ENCODE measurements at places on chromosomes 3 and 15.

GRCh38 chr15:82900511-82901060 is 51.9 kb downstream of the HOMER2 start:
- no peak for DNase-seq

- DNase-seq = no peak
Observed at GRCh38 chr15:41990691-41991090, 18.3 kb upstream of the EHD4 start.

- DNase-seq = no peak
Observed at GRCh38 chr15:70151003-70151402, 53.3 kb upstream of the TLE3 start.

- DNase-seq = no peak
Observed at GRCh38 chr3:120469440-120469839, 18.6 kb upstream of the FSTL1 start.

GRCh38 chr3:13495921-13496723 is 16.0 kb downstream of the HDAC11 start:
- peak; percentile 74 for DNase-seq

- no peak for DNase-seq
Observed at GRCh38 chr3:159928071-159928491, 60.6 kb upstream of the IL12A start.

GRCh38 chr3:52554026-52554755 is 17.8 kb downstream of the UQCC5 start:
- peak; percentile 8 for DNase-seq

DNA sequence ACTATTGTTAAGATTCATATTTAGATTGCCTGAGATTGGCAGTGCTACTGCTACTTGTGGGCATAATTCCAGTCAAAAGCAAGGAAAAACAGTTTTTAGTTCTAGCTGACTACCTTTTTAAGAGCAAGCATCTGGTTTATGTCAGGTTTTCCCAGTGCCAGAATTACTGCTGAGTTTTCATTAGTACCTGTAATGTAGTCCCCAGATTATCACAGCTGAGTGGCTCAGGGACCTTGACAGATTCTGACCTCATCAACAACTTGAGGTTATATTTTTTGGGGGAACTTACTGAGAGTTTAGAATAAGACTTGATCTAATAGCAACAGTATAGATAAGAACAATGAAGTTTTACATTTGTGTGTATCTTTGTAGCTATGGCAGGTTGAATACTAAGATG is 31.0 kb downstream of the NXPE3 start:
- DNase-seq = no peak

- no peak for DNase-seq
Observed at GRCh38 chr3:66744521-66744920, 243.7 kb upstream of the LRIG1 start.

DNA sequence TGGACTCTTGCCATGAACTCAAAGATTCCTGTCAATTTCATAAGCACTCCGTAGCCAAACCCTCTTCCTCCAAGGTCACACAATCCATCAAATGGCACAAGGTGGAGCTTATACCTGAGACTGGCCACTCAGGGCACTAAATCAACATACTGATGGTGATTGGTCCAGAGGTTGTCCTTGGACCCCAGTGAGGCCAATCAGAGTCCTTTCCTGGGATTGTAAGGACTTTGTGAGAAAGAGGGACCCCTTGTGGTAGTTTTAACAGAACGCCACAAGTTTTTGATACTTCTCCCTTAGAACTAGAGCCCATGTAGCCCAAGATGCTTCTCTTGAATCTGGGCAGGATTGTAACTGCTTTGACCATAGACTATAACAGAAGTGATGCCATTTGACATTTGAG is 44.4 kb upstream of the LARS2 start:
- no peak for DNase-seq

- DNase-seq = no peak
Observed at GRCh38 chr3:63689285-63689684, 36.8 kb downstream of the SNTN start.

DNA sequence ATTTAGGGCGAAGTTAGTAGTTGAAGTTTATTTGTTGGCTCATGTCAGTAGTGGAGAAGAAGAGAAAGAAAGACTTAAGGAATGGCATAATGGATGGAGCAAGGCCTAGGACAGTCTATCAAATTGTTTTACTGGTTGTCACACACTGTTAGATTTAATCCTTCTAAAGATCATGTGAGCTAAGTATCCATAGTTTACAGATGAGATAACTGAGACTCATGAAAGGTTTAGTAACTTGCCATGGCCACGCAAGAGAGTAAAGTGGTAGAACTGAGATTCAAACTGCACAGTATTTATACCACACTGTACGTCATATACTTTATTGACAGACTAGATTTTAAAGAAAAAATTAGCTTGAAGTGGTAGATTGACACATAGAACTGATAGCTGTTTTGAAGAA is 11.4 kb downstream of the SPRED1 start:
- no peak for DNase-seq

GRCh38 chr3:32640939-32641338 is 44.0 kb upstream of the CNOT10 start:
- DNase-seq = no peak

GRCh38 chr3:178749471-178749870 is 213.2 kb downstream of the KCNMB2 start:
- DNase-seq = no peak

GRCh38 chr3:16399473-16399872 is 114.0 kb downstream of the RFTN1 start:
- peak; percentile 15 for DNase-seq

DNA sequence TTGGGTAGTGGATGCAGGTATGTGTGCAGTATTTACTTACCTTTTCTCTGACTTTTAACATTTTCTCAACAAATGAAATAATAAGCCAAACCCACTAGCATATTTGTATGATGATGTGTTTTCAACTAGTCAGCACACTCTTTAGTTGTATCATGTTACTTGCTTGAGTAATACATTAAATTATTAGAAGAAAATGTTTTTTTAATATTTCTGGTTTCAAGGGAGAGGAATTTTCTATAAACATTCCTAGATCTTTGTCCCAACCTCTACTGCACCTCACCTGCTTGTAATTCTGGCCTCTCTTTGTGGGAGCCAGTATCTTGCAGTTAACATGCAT is 161.8 kb upstream of the CBLB start:
- no peak for DNase-seq

DNA sequence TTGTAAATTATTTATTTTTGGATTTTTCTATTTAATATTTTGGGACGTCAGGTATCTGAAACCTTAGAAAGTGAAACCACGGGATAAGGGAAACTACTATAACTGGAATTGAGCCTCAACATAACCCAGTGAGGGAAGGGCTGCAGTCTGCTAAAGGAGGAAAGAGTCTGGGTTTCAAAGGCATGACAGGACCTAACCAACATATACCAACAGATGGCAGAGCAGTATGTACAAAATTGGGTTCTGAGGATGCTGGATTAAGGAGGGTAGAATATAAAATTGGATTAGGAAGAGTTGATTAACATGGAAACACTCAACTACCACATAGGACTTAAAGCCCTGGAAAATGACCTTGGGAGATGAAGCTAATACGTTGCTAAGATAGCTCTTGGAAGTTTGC is 603.5 kb downstream of the MECOM start:
- no peak for DNase-seq

DNA sequence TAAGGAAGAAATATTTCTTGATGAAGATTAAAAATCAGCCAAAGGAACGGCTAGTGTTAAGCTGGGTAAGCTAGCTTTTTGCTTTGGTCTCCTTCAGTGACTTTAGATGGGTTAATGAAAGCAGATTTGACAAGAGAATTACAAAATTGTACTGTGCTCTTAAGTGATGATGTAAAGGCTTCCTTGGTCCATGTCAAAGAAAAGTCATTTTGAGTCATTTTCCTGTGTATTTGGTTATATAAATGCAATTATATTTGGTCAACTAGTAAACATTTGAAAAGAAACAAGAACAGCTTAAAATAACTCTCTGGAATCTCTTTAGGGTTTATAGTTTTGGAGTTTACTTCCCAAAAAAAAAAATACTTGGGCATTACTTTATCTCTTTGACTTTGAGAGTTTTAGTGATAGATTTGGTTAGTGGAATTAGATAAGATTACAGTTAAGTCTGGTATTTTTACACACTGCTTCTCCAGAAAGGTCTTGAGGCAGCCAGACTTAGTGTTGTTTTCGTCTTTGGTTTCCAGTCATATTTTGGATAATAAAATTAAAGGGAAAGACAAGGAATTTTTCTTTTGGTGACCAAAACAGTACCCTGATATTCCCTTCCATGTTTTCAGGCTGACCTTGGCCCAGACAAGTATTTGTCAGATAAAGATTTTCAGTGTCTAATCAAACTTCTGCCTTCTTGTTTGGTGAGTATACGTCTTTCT is 42.3 kb downstream of the PDHB start:
- no peak for DNase-seq

- peak; percentile 87 for DNase-seq
Observed at GRCh38 chr15:40038638-40039543, at the start of gene SRP14. TSS of gene SRP14 (minus strand) at chr15:40039181. CDS start at chr15:40039116, 65 bp downstream.

DNA sequence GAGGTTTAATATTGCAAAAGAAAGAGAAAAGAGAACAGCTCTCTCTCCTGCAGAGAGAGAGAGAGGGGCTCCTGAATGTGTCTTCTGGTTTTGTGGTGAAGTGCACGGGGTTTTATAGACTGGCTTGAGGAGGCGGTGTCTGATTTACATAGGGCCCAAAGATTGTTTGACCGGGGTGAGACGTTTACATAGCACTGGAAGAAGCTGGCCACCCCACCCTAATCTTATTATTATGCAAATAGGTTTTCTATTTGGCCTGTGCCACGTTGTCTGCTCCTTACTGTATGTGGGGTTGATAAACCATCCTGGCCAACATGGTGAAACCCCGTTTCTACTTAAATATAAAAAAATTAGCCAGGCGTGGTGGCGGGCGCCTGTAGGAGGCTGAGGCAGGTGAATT is 268.6 kb downstream of the SV2B start:
- DNase-seq = no peak

GRCh38 chr3:88142094-88142624 is 7.6 kb upstream of the C3orf38 start:
- DNase-seq = no peak

DNA sequence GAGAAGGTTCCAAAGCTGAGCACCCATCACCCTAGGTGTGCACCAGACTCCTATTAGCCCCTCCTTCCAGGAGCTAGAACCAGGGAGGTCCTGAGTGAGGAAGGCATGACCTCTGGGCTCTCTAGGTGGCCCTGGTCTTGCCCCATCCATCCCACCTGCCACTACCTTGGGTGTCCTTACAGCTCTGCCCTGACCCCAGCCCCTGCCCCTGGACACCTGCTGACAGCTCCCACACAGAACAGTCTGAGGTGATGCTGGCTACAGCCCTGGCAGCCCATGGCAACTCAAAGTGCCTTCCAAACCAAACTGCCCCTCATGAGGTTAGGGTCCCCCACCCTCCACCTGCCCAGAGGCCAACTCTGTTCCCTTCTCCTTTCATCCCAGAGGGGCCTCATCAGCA is 37.2 kb downstream of the GOLGA6A start:
- no peak for DNase-seq

DNA sequence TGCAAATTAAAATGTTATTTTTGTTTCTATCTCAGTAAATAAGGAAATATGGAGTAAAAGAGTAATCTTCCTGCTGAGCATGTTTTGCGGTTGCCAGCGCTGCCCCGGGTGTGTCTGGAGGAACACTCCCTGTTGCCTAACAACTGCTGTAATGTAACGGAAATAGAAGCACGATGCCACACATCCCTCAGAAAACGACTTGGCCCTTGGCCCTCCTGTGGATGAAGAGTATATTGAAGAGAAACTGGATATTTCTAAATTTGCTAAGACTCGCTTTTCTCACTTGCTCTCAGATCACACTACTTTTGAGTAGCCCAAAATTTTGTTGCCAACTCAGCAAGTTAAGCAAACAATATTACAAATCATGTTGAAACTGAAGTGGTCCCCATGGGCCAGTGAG is 18.9 kb downstream of the CX3CR1 start:
- DNase-seq = no peak

- DNase-seq = no peak
Observed at GRCh38 chr3:147398813-147399534, 7.4 kb downstream of the ZIC4 start.

- no peak for DNase-seq
Observed at GRCh38 chr3:157347577-157348303, 88.9 kb upstream of the PTX3 start.

DNA sequence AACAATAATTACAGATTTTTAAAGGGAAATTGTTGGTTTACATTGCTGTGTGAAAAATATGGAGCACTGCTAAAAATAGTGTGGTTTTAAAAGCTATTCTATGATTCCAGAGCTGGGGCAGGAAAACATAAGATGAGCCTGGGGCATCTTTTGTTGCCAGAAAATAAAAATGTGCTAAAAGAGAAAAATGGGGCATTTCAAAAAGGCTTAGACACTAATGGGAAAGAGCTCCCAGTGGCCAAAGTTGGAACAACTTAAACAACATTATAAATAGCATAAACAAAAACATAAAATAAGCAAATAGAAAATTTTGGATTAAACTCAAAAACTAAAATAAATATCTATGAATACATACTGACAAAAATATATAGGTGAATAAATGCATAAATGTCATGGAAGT is 478.9 kb downstream of the NLGN1 start:
- no peak for DNase-seq

DNA sequence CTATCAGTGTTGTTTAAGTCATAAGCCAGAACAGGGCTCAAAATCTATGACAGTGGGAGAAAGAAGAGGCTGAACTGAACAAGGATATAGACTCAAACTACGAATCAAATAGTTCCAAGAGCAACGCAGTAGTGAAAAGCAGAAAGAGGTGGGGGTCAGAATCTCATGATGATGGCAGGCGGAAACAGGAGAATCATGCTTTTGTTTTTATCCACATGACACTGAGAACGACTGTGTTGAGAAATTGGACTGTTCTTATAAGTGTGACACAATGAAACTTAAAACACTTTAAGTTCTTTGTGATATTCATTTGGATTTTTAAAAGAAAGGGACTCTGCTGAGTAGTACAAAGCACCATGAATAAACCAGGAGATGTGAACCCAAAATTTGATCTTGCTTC is 309.4 kb downstream of the ULK4 start:
- no peak for DNase-seq

GRCh38 chr3:197753263-197753662 is 3.6 kb downstream of the FYTTD1 start:
- no peak for DNase-seq

DNA sequence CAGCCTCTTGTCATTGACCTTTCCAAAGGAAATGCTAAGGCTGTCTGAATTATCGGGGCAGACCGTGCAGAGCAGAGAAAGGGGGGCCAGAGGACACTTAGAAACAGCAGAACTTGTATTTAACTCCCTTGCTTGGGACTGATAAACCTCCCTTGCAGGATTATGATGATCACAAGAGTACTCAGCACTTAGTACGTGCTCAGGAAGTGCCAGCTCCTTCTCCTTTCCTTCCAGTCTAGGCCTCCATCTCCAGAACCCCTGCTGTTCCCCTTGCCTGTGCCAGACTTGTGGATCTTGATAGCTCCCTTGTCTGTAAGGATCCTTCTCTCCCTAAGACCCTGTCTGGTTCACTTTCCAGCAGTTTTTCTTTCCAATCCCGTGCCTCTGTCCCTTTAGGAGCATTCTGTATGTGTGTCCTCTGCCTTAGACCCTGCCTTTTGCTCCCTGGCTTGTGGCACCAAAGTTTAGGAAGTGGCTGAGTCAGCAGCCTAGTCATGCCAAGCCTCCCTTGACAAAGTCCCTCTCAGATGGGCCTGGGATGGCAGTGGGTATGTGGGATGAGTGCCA is 747 bp downstream of the SORD start:
- DNase-seq = no peak

All from C1 segment of cervical spinal cord (tissue), 14 donors.